ENCODE measurements at places on chromosomes 11 and 22. TPM values are rescaled to one million over a fixed set of nuclear protein-coding genes. Genes with fewer than 3 reads are reported as not detected.

The IGSF9B gene
- 91.8 TPM for total RNA-seq

The CALCB gene
- 0.99 TPM for total RNA-seq

The CST6 gene
- total RNA-seq = 0.45 TPM

The KIRREL3 gene
- not detected for total RNA-seq

The RBMXL2 gene
- total RNA-seq = not detected

The LMNTD2 gene
- total RNA-seq = 0.47 TPM

The SERHL2 gene
- 2.3 TPM for total RNA-seq
